ENCODE measurements at places on chromosomes 7 and 10.

GRCh38 chr10:7787150-7787856, 490 bp downstream of the KIN start:
- DNase-seq, result no peak

GRCh38 chr7:114930107-114930661, 8.3 kb downstream of the MDFIC start:
- DNase-seq, result no peak

DNA sequence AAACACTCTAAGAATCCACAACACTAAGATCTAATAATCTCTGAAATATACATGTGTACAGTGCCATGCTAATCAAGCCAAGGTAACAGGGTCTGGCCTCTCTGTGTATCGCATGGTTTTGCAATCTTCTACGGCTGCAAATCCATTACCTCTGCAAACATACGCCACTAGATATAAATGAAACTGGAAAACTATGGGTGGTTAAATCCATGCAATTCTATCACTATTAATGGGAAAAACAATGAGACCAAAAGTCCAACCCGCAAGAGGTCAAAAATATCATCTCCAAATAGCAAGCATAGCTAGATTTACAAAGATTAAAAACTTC, 23.0 kb downstream of the SGCE start:
- no peak for DNase-seq

GRCh38 chr7:47651355-47652317, 69.7 kb upstream of the TNS3 start:
- no peak for DNase-seq

DNA sequence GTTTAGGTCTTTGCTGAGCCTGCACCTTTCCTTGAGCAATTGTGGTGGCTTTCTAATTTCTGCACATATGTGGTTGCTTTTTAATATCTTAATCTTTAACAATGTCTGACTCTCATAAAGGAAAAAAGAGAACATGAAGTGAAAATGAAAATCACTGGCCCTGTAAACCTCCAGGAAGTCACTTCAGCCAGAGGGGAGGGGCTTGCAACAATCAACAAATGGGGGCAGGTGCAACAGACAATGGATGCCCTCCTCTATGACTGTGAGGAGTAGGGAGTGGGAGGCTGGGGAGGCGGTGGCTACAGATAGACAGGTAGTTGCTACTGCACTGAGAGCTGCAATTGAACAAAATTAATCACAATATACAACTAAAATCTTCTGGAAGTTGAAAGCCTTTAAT, 1377.4 kb downstream of the XPNPEP1 start:
- DNase-seq, result no peak

GRCh38 chr10:25083546-25084111, 67.2 kb downstream of the THNSL1 start:
- DNase-seq, result no peak

DNA sequence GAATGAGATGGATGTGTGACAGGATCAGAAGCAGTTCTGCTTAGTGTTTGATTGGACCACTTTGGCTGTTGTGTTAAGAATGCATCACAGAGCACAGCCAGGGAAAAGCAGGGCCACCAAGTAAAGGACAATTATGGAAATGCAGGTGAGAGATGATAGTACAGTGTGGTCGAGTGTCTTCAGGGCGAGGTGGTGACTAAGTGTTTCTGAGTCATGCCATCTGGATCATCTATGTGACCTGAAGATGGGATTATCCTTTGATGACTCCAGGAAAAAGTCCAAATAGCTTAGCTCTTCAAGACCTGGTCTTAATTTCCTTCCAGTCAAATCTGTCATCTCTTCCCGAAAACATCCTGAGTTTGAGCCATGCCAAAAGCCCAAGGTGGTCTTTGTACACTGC, 523.2 kb upstream of the IGFBP3 start:
- no peak for DNase-seq

- no peak for DNase-seq
These were observed 101.2 kb downstream of the RGS10 start for GRCh38 chr10:119441151-119441821.

DNA sequence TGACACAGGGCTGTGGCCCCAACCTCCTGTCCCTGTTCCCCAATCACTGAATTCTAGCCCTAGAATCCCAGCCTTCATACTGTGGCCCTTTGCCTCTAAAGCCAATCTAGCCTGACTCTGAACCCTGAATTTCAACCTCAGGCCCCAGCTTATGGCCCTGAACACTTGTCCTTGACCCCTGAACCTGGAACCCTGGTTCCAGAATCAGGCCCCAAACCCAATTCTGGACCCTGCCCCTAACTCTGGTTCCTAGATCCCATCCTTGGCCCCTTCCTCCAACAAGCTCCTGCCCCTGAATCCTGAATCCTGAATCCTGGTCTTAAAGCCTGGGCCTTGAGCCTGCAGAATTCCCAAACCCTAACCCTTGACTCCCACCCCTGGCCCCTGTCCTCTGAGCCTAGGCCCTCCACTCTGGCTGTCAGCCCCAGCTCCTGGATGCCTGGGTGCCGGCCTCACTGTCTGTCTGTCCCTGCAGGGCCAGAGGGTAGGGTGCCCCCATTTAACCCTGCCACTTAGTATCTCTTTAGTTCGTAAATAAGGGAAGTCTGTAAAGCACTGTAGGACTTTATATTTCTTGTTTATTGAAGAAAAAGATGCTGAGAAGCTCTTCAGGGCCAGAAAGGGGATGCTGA, 1.3 kb downstream of the INPP5A start:
- DNase-seq, result no peak

DNA sequence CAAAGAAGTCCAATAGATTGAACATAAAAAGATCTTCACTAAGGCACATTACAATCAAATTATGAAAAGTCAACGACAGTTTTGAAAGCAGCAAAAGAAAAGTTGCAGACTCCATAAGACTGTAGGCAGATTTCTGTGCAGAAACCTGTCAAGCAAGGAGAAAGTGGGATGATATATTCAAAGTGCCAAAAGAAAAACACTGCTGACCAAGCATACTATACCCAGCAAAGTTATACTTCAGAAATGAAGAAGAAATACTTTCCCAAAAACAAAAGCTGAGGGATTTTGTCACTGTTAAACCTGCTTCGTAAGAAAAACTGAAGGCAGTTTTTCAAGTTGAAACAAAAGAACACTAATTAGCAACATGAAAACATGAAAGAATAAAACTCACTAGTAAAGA, 145.5 kb downstream of the ZEB1 start:
- no peak for DNase-seq

- DNase-seq, result no peak
These were observed 191.9 kb upstream of the AGK start for GRCh38 chr7:141359262-141359661.

GRCh38 chr7:70177166-70177565, 578.9 kb downstream of the AUTS2 start:
- DNase-seq, result no peak

DNA sequence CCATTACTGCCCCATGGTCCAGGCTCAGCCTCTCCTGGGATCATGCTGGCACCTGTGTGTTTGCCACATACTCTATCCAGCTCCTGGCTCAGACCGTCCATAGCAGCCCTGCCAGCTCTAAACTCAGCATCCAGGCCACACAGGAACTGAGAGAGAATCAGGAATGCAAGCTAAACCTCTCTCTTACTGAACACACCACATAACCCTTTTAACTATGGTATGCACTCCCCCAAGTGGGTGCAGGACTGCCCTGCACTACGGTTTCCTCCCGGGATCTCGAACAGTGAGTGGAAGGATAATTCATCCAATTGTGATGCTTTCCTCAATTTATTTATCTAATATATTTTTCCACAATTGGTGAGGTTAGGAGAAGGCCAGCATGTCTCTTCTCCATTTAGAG, 17.1 kb upstream of the ZNF800 start:
- no peak for DNase-seq

- DNase-seq, result no peak
These were observed 279.2 kb upstream of the PHYHIPL start for GRCh38 chr10:58897236-58897635.

- DNase-seq, result no peak
These were observed 68.3 kb upstream of the FAM171A1 start for GRCh38 chr10:15439341-15439842.

DNA sequence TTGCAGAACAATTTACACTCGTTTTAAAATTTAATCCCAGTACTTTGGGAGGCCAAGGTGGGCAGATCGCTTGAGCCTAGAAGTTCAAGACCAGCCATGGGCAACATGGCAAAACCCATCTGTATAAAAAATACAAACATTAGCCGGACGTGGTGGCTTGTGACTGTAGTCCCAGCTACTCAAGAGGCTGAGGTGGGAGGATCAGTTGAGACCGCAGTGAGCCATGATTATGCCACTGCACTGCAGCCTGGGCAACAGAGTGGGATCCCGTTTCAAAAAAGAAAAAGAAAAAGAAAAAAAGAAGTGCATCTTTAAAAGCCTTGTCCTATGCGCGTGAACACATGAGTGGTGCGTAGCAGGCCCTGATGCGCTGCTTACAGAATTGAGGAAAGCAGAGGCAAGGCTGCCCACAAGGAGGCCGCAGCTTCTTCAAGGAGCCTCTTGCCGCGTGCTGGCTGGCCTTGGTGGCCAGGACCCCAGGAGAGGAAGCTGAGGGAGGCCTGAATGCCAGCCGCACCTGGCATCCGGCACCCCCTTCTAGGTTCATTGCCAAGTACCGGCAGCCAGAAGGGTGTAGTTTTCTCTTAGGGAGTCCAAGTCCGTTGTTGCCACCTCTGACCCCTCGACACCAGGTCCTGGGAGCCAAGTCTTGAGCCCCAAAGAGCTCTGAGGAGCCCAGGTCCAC, 124.5 kb downstream of the UBE2H start:
- DNase-seq, result no peak

- no peak for DNase-seq
These were observed 7.3 kb upstream of the PNLIP start for GRCh38 chr10:116538456-116538855.

GRCh38 chr7:41747961-41748360, 45.1 kb upstream of the INHBA start:
- no peak for DNase-seq
